Umbilical cord (tissue), 2 donors: ENCODE measurements at places on chromosomes 6 and 20. TPM values are rescaled to one million over a fixed set of nuclear protein-coding genes. Genes with fewer than 3 reads are reported as not detected.

Gene IRAK1BP1
- total RNA-seq: 20.9 TPM

Gene MDC1
- total RNA-seq: 14.9 TPM

Gene RHAG
- total RNA-seq: not detected

Gene EYA4
- total RNA-seq: 11.1 TPM

Gene NOX3
- total RNA-seq: not detected

DNA sequence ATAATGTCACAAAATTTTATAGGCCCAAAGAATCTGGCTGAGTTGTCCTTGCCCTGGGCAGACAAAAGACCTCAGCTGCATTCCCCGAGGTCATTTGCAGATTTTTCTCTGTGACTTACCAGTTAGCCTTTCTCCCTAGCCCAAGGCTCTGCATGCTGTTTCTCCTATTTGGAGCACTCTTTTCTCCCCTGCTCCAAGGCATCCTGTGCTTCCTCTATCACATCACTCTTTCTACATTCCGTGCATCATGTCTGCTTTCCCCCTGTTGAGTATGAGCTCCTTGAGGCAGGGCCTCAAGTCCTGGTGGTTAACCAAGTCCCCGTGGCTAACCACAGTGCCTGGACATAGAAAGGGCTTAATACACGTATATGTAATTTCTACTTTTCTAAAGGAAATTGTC is 593 bp upstream of the GSTA3 start:
- DNase-seq: no peak

GRCh38 chr6:55953335-55953734 is 77.9 kb upstream of the BMP5 start:
- peak; percentile 64 for DNase-seq

GRCh38 chr6:159037756-159038290 is 7.0 kb downstream of the TAGAP start:
- DNase-seq: peak; percentile 17

DNA sequence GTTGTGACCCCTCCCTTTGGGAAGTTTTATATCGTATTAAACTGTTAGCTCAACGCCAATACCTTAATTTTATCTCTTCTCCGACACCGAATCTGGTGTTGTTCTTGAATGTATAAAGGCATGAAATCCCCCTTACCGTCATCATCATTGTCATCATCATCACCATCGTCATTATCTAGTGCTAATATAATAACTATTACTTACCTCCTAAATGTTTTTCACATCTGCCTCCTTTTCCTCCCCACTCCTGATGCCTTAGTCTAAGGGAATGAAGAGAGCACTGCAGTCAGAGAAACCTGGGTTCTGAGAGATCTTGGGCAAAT is 677 bp upstream of the ZBTB24 start:
- no peak for DNase-seq

DNA sequence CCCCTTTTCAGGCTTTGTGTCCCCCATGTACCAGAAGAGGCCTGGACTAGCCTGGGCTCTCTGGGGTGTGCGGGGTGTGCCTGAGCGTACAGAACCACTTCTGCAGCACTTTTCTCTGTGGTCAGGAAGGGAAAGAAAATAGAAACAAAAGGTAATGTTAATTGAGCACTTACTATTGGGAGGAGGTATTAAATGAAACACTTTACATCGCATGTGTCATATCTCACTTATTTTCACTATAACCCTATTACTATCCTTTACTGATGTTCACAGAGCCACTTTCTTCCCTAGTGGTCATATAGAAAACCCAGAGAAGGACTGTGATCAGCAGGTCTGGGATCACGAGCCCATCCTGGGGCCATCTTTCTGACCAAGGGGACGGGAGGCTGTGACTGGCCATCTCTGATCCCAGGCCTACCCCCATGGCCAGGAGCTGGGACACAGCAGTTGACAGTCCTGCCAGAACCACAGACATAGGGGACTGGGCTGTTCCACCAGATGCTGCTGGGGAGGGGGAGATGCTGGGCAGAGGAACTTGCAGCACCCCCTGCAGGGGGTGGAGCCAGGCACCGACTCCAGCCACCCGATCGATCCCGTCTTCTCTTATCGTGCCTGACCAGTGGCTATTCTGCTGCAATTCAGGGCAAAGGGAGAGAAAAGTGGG is 107.6 kb downstream of the VEGFA start:
- DNase-seq: no peak

GRCh38 chr6:2976571-2977085 is 5.3 kb upstream of the SERPINB6 start:
- no peak for DNase-seq

- DNase-seq: no peak
These were observed 29.6 kb downstream of the DSE start for GRCh38 chr6:116400328-116400727.

GRCh38 chr6:157226761-157227160 is 96.6 kb downstream of the TMEM242 start:
- peak; percentile 77 for DNase-seq

DNA sequence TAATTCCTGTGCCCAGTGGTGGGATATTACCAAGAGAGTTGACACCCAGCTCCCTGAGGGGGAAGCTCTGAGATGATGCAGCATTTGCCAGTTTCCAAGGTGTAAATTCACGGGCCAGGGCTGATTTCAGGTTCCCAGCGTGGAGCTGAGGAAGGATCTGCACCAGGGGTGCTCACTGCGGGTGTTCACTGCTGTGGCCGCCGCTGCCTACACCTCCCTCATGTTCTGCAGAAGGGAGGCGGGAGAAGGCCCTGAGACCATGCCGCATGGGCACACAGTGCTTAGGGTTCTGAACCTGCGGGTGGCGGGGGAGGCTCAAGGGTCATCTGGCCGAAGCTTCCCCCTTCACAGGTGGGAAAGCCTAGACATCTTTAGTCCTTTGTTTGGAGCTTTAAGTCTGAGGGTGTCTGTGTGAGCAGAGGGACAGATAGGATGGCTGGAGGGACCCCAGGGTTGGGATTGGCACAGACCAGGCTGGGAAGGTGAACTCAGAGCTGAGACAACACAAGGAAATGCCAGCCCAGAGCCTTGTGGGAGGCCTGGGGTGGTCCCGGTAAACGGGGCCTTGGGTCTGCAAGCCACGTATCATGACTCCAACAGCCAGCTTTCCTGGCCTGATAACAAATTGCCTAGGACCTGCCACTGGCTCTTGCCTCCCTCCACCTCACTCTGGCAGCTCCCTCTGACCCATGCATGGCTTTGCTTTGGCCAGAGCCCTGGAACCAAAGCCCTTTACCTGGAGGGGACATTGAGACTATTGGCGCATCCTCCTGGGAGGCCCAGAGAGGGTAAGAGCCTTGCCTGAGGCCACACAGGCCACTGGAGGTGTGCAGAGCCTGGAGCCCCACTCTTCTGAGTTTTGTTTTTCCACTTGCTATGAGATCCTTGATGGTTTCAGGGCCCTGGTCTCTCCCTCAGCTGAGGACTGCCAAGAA is 40.4 kb downstream of the SYNJ2 start:
- DNase-seq: no peak

DNA sequence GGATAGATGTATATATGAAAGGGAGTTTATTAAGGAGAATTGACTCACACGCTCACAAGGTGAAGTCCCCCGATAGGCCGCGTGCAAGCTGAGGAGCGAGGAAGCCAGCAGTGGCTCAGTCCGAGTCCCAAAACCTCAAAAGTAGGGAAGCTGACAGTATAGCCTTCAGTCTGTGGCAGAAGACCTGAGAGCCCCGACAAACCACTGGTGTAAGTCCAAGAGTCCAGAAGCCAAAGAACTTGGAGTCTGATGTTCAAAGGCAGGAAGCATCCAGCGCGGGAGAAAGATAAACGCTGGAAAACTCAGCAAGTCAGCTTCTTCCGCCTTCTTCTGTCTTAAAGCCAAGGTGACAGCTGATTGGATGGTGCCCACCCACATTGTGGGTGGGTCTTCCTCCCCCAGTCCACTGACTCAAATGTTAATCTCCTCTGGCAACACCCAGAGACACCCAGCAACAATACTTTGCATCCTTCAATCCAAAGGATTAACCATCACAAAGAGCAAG is 102.6 kb upstream of the GJE1 start:
- DNase-seq: no peak

- no peak for DNase-seq
These were observed 115.6 kb upstream of the PTPN1 start for GRCh38 chr20:50394569-50394968.

DNA sequence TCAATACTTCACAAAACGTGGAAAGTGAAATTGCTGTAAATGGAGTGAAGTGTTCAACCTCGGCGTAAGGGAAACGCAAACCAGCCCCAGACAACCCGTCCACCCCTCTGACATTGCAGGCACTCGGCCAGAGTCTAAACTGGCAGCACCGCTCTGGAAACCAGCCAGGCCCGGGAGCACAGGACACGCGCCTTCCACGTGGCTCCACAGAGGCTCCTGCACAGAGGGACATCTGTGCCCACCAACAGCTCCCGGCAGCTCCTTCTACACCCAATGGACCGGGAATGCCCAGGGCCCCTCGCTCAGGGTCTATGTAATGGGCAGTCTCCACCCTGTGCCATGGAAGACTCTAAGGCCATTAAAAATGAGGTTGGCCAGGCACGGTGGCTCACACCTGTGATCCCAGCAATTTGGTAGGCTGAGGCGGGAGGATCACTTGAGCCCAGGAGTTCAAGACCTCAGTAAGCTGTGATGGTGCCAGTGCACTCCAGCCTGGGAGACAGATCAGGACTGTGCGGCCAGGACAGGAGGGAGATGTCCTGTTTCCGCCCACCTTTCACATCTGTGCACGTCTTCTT is 3.4 kb upstream of the HELZ2 start:
- DNase-seq: no peak

DNA sequence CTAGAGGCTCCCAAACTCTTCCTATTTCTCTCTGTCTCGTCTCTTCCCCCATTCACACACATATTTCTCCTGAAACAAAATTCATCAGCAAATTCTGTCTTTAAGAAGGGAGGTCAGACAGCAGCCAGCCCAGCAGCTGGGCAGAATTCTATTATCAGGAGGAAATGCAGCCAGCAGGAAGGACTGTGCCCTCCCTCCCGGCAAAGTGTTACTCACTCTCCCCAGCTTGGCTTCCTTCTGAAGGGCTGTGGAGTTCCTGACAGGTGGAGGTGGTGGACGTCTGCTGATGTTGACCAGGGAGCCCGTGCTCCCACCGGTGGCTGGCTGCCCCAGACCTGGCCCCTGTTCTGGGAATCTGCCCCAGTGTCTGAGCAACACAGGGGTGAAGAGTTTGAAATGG is 37.3 kb downstream of the KCNB1 start:
- peak; percentile 62 for DNase-seq

DNA sequence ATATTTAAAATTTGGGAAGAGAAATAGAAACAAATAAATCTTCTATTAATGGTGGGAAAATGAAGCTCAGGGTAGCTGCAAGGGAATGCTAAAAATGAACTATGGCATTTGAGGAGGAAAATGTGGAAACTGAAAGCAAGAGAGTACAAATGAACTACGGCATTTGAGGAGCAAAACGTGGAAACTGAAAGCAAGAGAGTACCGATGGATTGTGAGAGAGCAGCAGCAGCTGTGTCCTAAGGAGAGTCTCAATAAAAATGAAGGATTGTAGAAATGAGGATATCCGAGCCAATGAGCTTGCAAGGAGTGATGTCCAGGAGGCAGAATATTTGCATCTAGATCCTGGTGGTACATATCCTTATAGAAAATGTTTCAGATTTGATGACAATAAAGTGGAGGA is 547.1 kb upstream of the ZNF337 start:
- DNase-seq: no peak

- peak; percentile 88 for DNase-seq
These were observed 52.1 kb upstream of the BEND6 start for GRCh38 chr6:56902641-56903464.

GRCh38 chr6:155351273-155352129 is 37.2 kb upstream of the TFB1M start:
- no peak for DNase-seq

GRCh38 chr6:52494298-52495072 is 74.3 kb downstream of the EFHC1 start:
- no peak for DNase-seq
